ENCODE measurements at places on chromosomes 11 and 22.

GRCh38 chr11:44305470-44306051, 4.4 kb downstream of the ALX4 start:
- DNase-seq: peak; percentile 64

- DNase-seq: peak; percentile 46
Observed at GRCh38 chr11:79116600-79116999, 324.2 kb downstream of the TENM4 start.

DNA sequence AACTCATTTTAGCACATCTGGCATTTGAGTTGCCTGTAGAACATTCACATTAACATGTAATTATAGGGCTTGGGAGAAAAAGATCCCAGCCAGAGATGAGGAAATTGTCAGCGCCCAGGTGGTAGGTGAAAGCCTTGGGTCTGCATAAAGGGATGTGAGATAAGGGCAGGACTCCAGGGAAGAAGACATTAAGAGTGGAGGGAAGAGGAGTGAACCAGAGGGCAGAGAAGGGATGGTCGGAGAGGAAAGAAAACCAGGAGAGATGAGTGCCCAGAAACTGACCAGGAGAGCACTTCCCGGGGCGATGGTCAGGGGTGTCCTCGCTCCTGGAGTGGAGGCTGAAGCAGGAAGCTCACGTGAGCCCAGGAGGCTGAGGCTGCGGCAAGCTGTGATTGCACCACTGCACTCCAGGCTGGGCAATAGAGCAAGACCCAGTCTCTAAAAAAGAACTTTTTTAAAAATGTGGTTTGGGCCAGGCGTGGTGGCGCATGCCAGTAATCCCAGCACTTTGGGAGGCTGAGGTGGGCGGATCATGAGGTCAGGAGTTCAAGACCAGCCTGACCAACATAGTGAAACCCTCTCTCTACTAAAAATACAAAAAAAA, 20.3 kb upstream of the DGKZ start:
- DNase-seq: no peak

DNA sequence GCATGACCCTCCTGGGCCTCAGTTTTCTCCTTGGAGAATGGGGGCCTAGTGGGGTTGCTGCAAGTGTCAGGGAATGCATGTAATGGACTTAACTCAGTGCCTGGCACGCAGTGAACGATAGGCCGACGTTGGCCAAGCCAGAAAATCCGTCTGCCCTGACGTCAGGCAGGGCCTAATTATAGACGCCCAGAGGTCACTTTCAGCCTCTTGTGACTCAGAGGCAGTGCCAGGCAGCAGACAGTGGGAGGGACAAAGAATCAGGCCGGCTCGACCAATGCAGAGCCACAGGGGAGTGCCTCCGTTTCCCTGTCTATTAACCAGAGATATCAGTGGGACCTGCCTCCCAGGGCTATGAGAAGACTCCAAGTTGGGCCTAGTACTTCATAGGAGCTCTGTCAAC, 115.0 kb downstream of the MN1 start:
- DNase-seq: peak; percentile 70

GRCh38 chr11:6556139-6556949, 47.1 kb downstream of the RRP8 start:
- no peak for DNase-seq

DNA sequence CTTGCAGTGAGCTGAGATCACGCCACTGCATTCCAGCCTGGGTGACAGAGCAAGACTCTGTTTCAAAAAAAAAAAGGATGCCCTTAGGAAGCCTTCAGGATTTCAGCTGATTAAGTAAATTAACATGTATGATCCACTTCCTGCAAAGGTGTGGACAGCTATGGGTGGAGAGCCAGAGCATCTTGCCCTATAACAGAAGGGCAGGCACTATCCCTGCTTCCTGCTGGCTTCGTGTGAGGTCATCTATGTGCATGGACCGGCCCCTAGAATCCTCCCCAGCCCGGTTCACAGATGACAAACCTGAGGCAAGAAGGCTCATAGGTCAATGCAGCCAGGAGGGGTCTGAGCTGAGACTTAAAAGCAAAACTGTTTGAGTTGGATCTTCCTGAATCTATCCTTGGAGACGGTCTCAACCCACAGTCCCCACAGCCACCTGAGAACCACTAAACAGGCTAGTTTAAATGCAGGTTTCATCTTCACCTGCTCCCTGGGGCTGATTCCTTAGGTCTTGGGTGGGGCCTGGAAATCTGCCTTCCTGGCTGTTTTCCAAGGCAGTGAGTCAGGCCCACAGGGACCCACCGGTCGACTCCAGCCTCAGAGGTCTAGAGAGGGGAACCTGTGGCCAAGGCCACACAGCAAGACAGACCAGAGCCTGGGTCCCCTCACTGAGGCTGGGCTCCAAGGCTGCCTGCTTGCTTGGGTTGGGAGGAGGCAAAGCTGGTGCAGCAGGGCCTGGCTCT, 55.2 kb upstream of the MPEG1 start:
- no peak for DNase-seq

DNA sequence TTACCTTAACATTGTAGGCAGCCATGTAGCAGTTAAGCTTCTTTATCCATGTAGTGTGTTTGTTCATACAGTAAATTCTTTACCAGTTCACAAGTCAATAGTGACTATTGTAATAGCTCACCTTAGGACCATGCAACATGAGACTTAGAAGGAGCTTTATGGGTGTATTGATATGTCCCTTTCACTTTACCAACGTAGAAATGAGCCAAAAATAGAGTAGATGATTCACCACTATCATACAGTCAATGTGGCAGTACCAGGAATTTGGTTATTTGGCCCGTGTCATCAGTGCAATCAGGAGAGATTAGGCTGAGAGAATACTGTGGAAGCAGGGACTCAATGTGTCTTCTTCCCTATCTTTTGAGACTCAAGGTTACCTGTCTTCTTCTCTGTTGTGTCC, 4.7 kb downstream of the ZDHHC13 start:
- DNase-seq: no peak

GRCh38 chr11:118132385-118133151, 20.1 kb downstream of the SCN4B start:
- DNase-seq: no peak

GRCh38 chr22:39146256-39147101, 6.0 kb downstream of the CBX7 start:
- no peak for DNase-seq
